ENCODE measurements at places on chromosomes 2 and 18.

GRCh38 chr2:143960177-143960576, 559.7 kb downstream of the ZEB2 start:
- no peak for DNase-seq

DNA sequence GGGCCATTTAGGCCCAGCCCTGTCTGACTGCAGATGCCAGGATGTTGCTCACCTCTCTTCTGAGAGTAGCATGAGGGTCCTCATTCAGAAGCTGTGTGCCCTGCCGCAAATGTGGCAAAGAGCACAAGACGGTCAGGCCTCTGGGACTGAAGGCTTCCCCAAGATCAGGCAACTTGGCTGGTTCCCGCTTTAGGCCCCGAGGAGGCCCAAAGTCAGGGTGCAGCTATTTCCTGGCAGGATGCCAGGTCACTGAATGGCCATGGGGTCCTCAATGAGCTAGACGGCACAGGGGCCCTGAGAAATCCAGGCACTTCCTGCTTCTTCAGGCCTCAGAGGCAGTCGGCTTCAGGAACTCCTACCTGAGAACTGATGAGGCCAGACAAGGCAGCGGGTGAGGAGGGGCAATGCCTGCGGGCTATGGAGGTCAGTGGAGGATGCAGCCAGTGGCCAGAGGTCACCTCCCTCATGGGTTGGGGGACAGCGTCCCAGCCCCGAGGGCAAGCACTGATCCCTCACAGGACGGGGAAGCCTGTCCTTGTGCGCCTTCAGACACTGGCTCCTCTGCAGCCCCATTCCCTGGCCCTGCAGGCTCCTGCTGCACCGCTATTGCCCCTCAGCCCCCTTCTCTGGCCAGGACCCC, 44.9 kb downstream of the LMAN2L start:
- no peak for DNase-seq

GRCh38 chr2:164187121-164187520, 434.2 kb downstream of the GRB14 start:
- DNase-seq = no peak

DNA sequence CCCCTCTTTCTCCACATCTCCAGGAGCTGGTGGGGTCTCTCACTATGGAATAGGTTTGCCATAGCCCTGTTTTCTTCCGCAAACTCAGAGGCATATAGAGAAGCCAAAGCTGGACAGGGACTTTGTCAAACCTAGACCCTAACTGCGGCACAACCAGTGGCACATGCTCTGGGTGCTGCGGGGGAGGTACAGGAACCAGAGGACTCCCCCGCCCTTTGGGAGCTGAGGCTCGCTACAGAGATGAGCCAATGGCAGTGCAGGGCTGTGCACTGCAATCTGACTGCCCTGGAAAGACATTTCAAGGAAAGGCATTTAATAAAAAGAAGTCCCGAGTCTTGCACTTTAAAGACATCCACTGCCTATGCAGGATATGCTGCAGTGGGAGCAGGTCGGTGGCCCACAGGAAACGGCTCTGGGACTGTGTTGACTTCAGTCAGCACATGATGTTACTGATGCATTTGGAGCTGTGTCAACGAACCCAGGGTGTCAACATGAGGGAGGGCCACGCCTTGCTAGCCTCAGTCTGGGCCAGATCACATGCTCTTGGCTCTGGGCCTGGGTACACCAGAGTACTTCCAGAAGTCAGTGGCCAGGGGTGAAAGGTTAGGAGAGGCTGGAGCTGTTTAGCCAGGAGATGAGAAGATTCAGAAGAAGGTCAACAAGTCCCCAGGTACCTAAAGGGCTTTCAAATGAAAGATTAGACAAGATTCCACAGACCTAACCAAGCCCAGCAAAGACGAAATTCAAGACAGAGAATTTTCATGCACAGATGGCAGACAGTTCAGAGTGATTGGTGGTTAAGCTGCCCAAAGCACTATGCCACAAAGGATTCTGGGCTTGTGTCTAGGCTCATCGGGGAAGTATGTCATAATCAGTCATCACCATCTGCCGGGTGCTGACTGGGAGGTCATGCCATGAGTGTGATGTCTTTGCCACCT, 8.2 kb downstream of the SLC35F6 start:
- no peak for DNase-seq

DNA sequence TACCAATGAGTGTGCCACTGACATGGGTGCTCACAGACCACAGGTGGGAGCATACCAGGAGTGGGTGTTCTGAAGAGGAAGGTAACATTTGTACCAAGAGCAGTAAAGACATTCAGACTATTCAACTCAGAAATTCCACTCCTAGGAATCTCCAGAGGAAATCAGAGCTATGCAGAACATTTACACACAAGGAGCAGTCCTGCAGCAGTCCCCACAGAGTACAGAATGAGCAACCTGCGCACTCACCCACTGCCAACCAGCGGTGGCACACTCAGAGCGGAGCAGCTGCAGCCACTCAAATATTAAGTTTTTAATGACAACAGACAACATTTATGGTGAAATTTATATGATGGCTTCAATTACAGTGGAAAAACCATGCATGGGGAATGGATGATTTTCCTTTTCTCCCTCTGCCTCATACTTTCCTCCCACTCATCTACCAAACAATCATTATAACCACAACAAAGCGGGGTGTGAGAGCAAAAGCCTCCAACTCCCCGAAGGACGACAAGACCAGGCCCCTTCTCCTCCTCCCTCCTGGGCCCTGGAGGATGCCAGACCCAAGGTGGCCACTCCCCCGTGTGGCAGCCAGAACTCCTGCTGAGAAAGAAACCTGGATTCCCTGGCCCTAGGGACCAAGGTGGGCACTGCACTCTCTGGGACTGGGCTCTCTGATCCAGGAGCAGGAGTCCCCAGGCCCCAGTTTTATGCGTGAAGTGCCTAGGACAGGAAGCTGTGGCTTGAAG, 5.4 kb downstream of the HS6ST1 start:
- DNase-seq = no peak

DNA sequence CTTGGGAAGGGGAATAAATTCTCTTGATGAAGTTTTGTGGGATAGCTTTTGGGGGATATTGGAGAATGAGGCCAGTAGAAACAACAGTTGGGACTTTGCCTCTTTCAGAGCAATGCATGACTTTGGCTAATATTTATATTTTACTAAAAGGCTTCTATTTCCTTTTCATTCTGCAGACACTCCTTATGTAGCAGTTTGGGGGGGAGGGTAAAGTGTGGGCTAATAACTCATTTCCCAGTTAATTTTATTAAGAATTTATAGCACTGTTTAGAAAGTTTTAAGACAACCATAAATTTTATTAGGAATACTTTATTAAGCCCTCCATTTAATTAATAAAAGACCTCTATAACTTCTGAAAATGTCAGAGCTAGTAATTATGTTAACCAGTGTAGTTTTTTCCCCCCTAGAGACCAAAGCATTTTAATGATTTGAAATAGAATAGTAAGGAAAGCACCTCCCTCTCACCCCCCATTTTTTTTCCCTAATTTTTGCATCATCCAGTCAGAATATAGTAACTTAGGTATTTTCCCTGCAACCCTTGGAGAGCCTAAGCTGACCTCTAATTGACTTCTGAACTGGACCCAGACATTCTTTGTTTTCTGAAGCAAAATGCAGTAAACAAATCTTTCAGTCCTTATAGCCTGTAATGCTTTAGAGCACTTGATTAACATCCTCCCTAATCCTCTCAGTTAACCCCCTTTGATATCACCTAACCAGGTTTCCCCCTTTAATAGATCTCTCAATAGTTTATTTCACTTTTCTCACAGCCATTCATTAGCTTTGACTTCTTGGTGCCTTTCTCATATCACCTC, 5.0 kb upstream of the MEIS1 start:
- DNase-seq = no peak

DNA sequence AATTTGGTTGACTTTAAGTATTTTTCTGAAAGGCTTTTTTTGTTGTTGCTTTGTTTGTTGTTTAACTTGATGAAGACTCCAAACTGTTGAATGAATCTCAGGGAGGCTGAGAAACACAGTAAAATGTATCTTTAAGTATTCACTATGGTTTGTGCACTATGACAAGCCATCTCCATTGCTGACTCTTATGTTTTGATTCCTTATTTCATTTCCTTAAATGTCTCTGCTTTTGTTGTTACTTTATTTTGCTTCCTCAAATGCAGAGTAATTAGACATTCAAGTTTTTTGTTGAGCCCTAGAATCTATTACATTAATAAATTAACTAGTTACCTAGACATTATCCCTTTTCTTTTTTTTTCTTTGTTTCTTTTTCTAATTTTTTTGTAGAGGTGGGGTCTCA, 46.3 kb upstream of the SLC39A10 start:
- DNase-seq = no peak

GRCh38 chr2:51344886-51345285, 313.0 kb upstream of the NRXN1 start:
- DNase-seq = no peak

- DNase-seq = no peak
Measured at GRCh38 chr18:55031576-55031975, 72.3 kb upstream of the CCDC68 start.

- no peak for DNase-seq
Measured at GRCh38 chr18:25080211-25080610, 271.8 kb downstream of the ZNF521 start.

- no peak for DNase-seq
Measured at GRCh38 chr2:148982282-148982681, 56.2 kb upstream of the LYPD6B start.

GRCh38 chr2:180938451-180938850, 42.0 kb upstream of the UBE2E3 start:
- no peak for DNase-seq

DNA sequence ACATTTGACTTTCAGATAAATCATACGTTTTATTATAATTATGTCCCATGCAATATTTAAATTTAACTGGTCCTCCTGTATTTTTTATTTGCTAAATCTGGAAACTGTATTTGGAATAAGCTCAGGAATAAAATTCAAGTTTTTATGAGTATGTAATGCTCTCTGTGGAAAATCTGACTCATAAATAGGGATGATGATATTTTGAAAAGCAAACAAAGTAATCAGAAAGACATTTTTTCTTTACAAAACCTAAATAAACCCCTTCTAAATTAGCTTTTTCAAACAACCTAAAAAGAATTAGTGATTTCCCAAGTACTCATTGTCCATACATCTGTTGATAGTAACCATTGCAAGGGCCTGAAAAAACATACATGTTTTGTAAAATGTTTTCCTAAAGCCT, 41.1 kb downstream of the ASB1 start:
- no peak for DNase-seq

- DNase-seq = no peak
Measured at GRCh38 chr2:161139098-161139987, 20.9 kb upstream of the TANK start.

GRCh38 chr2:142602418-142602989, 275.0 kb upstream of the KYNU start:
- DNase-seq = no peak

DNA sequence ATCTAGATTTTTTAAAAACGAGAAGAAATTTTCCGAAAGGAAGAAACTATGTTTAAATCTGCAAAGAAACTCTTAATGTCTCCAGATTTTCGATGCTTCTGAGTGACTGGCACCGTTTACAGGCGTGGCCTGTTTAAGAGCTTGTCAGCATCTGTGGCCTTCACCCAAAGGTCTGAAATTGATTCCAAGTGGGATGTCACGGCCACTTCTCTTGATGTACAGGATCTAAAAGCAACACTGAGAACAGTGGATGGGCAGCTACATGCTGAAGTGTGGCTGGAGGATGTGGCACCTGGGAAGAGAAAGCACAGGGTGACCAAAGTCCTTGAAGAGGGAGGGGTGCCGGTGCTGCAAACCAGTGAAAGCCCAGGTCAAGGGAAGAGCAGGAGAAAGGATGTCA, 28.0 kb downstream of the EMILIN2 start:
- DNase-seq = no peak

DNA sequence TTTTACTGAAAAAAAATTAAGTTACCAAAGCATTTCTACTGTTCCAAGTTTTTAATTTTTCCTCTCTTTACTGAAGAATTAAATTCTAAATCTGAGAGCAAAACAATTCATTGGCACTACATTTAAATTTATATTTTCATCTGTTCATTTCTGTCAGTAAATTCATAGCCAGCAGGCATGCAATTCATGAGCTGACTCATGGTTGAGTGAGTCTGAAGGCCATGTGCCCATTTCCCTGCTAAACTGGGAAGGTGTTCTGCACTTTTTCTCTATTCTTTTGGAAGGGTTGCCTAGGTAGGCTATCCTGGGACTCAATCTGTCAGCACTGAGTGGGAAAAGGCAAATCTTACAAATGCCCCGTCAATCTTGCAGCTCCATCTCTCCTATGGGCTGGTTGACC, 88.7 kb downstream of the KLHL14 start:
- no peak for DNase-seq

DNA sequence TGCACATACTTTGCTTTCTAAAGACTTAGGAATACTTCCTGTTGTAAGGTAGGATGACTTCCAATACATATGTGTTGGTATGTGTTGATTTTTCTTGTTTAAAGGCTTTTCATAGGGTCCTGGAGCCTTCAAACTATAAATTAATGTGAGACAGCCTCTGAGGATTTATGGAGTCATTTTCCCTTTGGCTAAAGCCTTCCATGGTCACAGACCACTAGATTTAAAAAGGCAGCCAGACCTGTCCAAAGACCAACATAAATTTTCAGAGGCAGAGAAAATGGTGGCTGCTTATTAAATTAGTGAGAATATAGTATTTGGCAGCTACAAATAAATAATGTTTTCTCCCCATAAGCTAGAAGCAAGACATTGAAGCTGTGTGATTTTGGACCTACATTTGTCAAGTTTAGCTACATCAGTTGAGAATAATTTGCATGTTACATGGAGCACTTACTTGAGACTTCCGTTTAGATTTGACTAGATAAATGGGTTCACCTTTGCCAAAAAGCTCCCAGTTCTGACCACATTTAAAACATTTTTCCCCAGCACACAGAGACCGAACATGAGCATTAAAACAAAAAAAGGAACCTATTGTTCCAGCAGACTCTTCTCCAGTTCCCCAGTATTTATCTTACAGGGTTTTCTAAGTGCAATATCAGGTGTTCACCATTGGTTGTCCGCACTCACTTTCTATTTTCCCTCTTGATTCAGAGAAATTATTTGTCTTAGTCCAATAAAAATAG, 402.9 kb downstream of the PARD3B start:
- DNase-seq = no peak

- DNase-seq = no peak
Measured at GRCh38 chr2:72681016-72681995, 144.5 kb downstream of the EXOC6B start.

DNA sequence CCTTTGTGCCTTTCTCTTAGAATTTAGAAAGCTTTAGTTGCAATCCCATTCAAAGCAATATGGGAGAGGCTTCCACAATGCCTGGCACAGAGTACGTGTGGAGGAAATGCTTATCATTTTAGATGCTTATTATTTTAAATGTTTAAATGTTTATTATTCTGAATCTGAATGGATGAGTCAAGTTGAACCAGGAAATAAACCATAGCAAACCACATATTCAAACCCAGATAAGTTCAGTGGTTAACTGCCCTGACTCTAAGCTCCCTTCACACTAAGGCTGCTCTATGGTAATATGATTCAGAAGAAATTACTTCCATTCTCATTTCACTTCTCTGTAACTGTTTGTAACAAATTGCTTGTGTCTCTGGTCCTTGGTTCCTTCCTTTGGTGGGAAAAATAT, 5.2 kb upstream of the PPP4R1 start:
- DNase-seq = no peak

- DNase-seq = no peak
Measured at GRCh38 chr2:159614534-159615366, 1.6 kb downstream of the BAZ2B start.

Data from activated CD4-positive, alpha-beta T cell treated with anti-CD3 and anti-CD28 coated beads for 4 hours (primary cell).